ENCODE measurements at places on chromosomes 2 and 18.

GRCh38 chr2:227054006-227054405 is 110.0 kb downstream of the COL4A4 start:
- DNase-seq, result no peak

- no peak for DNase-seq
Measured at GRCh38 chr2:198762441-198762840, 695.3 kb downstream of the SATB2 start.

DNA sequence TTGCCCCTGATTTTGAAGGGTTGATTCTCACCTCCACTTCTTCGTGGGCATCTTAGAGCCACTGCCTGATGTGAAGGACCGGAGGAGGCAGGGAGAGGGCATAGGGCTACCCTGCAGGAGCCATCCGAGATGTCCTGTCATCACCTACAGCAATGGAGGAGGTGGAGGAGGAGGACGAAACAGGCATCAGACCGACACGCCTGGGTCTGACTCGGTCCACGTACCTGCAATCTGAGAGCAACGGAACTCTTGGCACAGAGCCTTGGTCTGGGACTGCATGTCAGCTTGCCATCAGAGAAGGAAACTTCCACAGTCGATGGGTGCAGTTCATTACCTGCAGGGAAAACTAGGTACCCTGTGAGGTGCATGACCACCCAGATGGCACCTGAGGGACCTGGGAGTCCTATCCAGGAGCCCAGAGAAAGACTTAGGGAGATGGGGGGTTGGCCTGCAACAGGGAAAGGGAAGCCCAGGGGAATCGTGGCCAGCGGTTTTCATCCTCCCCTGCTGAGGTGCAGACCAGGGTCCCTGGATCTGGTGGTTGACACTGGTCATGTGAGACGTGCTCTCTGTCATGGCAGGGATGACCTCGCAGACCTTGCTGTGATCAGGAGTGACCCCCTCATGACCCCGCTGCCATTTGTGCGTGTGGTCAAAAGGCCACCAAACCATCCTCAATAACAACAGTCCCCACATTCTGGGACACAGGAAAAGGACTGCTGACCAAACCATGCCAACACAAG is 190.8 kb downstream of the SEPTIN10 start:
- no peak for DNase-seq

GRCh38 chr2:227154986-227155774 is 8.8 kb downstream of the COL4A4 start:
- no peak for DNase-seq

- DNase-seq, result no peak
Measured at GRCh38 chr2:216596980-216597509, 36.2 kb upstream of the IGFBP2 start.
